ENCODE measurements at places on chromosomes 1 and 21. TPM values are rescaled to one million over a fixed set of nuclear protein-coding genes. Genes with fewer than 3 reads are reported as not detected.

The S100PBP gene
- 12.9 TPM for total RNA-seq

The KPRP gene
- total RNA-seq, result not detected

The ROR1 gene
- total RNA-seq, result 15.4 TPM

The NTRK1 gene
- not detected for total RNA-seq

The IRF6 gene
- total RNA-seq, result 0.39 TPM

The FAM72B gene
- 0.12 TPM for total RNA-seq

The RAB25 gene
- total RNA-seq, result not detected

The SLC39A1 gene
- 94.3 TPM for total RNA-seq

The PDPN gene
- total RNA-seq, result 50.9 TPM

The RXRG gene
- 2.7 TPM for total RNA-seq

The GUCA2B gene
- total RNA-seq, result not detected

The FTCD gene
- not detected for total RNA-seq

The DNASE2B gene
- total RNA-seq, result not detected

The SPRR2A gene
- not detected for total RNA-seq

The UBL4B gene
- not detected for total RNA-seq

The C1orf185 gene
- not detected for total RNA-seq

The PTGS2 gene
- total RNA-seq, result 6.2 TPM

The ADAMTS1 gene
- 225 TPM for total RNA-seq

The ELAVL4 gene
- total RNA-seq, result not detected

The DYNLT4 gene
- total RNA-seq, result not detected

The BRINP3 gene
- total RNA-seq, result not detected

The FAAH gene
- 0.81 TPM for total RNA-seq

The TIE1 gene
- 3.3 TPM for total RNA-seq

The TMEM61 gene
- total RNA-seq, result 0.12 TPM

The PITHD1 gene
- 35.2 TPM for total RNA-seq

The AGMAT gene
- 0.39 TPM for total RNA-seq

The CBS gene
- 17.2 TPM for total RNA-seq

The MTARC2 gene
- 11.8 TPM for total RNA-seq

The CA6 gene
- not detected for total RNA-seq

The PCP4L1 gene
- total RNA-seq, result not detected

The RIPK4 gene
- 0.54 TPM for total RNA-seq

The POU3F1 gene
- not detected for total RNA-seq

The CACNA1S gene
- total RNA-seq, result not detected

The SLAMF1 gene
- total RNA-seq, result not detected

The KLHL17 gene
- total RNA-seq, result 4.4 TPM

The TMEM125 gene
- not detected for total RNA-seq

The SERINC2 gene
- total RNA-seq, result 0.68 TPM

The LCE1F gene
- total RNA-seq, result not detected

The NES gene
- total RNA-seq, result 30.6 TPM

The CAMK2N1 gene
- 6.7 TPM for total RNA-seq

All from cardiac ventricle fibroblast (primary cell).